ENCODE measurements at places on chromosomes 12 and 14.
A peak's percentile ranks its signal among the peaks of the same experiment; 100 is the strongest.

DNA sequence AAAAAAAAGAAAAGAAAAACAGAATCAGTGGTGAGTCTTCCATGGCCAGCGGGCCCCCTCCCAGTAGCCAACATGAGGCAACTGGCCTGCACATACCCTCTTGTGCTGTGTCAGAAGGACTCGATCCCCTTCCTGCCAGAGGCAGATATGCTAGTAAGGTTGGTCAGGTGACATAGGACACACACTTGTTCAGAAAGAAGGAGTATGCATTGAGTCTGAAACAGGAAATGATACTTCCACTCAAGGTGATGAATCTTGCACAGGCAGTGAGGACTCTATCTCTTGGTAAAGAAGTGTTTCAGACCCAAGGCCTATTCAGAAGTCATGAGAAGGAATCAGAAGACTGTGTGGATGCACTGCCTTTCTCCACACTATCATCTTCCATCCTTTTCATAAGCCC is 269.7 kb upstream of the FAR2 start:
- no peak for DNase-seq

GRCh38 chr12:68481181-68481941 is 129.3 kb upstream of the RAP1B start:
- DNase-seq = no peak

DNA sequence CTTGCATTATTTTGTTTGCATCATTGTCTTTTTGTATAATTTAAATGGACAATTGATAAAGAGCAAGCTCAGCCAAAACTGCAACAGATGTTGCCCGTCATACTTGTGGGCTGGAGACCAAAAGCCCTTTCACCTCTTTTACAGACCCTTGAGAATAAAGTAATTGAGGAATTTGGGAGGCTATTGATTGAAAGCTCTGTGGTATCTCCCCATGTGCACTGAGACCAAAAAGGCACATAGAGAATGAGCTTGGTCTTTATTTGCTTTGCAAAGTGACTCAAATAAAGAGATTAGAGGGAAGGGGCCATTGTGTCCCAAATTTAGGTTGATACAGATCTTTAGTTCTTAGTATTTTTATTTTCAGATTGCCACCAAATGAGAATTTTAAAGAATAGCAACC is 617.6 kb downstream of the TRHDE start:
- DNase-seq = no peak

GRCh38 chr14:75042035-75042434 is 9.2 kb downstream of the MLH3 start:
- DNase-seq = no peak

DNA sequence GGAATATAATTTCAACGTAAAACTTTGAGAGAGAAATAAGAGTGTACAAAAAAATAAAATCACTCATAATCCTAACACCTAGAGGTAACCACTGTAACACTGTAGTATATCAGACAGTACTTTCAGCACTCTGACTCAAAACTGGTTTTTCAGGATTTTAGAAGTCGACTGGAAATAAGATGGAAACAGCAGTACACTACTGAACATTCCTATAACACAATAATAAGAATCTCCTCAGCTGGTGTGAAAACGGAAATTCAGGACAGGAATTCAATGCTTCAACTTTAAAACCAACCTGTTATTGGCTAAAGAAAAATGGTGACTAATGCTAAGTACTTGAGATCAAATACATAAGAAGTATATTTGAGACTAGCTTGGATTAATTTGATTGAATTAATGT is 12.3 kb upstream of the PITPNM2 start:
- no peak for DNase-seq

- no peak for DNase-seq
Measured at GRCh38 chr14:79665556-79665955, 545.7 kb downstream of the DIO2 start.

DNA sequence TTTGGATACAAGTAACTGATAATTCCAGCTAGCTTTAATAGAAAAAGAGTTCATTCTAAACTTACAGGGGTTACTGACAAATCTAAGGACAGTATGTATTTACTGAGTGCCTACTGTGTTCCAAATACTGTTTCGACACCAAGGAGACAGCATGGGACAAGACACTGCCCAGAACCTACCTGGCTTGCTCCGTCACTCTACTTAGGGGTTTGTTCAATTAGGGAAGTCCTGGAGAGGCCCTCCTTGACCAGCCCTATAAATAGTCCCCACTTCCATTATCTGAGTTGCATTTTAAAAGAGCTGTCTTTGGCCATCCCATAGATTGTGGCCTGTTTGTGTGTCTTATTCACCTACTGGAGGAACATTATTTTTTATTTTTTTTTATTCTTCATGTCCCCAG is 129.5 kb upstream of the ATF1 start:
- no peak for DNase-seq

DNA sequence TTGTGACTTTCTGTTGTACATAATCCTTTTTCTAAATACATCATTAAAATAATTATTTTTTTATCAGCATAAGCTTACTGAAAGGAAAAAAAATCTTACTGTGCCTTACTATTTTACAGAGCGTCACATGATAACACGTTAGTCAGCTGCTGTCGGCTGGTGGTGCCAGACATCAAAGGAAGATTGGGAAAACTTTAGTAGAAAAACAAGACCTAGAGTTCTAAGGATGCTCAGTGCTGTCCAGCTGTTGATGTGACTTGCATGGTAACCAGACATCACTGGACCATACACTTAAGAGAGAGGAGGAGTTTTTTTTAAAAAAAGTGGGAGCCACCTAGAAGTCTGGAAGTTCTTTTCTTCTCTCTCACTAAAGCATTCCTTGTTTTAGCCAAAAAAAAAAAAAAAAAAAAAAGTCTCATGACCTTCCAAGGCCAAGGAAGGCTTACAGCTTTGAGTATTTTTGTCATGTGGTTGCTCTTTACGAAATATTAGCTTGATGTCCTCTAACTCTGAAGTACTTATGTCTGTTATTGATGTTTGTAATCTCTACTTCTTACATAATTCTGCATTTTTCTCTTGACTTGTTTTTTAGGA is 4.5 kb downstream of the RASSF8 start:
- no peak for DNase-seq

- DNase-seq = no peak
Measured at GRCh38 chr14:103000291-103000921, 56.9 kb downstream of the CDC42BPB start.

- DNase-seq = peak; percentile 79
Measured at GRCh38 chr12:108734200-108734906, 3.0 kb upstream of the CORO1C start.

DNA sequence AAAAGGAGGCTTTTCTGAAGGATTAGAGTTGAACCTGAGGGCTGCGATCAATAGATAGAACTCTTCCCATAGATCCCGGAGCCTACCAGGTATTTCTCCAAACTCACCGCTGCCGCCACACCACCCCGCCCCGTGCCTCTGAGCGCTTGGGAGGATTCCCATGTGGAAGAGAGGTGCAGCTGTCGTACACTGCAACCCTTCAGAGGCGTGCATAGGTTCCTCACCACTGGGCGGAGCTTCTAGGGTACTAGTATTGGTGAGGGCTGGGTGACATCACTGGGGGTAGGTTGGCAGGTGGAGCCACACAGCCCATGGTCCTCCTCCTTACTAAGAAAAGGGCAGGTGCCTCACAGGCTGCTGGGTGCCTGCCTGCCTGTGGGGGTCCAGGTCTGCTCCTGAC is 127.0 kb downstream of the TSPAN9 start:
- DNase-seq = no peak

DNA sequence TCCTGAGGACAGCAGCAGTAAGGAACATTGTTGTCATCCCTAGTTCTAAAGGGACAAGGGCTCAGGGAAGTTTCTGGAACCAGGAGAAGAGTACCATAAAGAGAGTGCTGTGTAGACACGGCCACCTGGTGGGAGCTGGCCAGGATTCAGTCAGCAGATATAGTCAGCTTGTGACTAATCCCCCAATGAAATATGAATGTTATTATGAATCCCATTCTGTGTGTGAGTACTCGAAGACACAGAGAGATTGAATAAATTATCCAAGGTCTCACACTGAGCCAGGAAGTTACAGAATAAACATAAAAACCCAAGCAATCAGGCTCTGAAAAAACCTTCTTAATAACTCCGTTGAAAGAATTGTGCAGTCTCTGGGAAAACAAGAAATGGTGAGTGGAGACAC is 1359.5 kb downstream of the AACS start:
- DNase-seq = no peak

GRCh38 chr14:34971381-34971780 is 11.4 kb upstream of the SRP54 start:
- no peak for DNase-seq

DNA sequence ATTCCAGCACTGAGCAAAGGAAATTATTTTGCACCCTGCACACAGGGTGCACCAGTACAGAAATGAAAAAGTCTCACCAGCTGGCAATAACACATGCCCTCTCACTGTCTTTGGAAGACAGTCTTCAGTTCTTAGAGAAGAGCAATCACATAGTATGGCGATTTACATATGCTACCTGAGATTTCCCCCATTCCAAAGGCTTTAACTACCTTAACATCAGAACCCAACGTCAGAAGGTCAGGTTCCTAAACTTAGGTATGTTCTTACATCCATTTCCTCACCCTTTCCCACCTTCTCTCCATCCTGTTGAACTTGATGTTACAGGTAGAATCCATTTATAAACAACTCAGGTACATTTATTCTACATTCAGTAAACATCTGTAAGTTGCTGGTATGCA is 167.8 kb downstream of the PAWR start:
- no peak for DNase-seq

DNA sequence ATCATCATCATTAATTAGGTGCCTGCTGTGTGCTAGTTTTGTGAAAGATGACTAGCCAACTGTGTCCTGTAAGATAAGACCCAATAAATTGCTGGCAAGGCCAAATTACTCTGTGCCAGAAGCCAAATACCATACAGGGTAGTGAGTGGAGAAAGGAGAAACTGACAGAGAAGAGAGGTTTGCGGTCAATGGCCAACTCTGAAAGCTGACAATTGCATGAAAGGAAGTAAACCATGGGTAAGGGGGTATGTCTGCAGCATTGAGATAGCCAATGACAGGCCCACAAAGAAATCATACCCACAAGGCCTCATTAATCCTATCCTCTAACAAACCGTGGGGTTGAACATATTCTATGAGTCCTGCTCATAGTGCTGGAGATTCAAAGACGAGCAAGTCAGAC is 236.6 kb upstream of the CCDC196 start:
- DNase-seq = no peak

GRCh38 chr14:49670475-49670874 is 17.5 kb downstream of the POLE2 start:
- DNase-seq = no peak

- DNase-seq = no peak
Measured at GRCh38 chr14:70052990-70053389, 135.8 kb downstream of the SLC8A3 start.

- DNase-seq = no peak
Measured at GRCh38 chr12:81712536-81712935, 46.6 kb downstream of the PPFIA2 start.

DNA sequence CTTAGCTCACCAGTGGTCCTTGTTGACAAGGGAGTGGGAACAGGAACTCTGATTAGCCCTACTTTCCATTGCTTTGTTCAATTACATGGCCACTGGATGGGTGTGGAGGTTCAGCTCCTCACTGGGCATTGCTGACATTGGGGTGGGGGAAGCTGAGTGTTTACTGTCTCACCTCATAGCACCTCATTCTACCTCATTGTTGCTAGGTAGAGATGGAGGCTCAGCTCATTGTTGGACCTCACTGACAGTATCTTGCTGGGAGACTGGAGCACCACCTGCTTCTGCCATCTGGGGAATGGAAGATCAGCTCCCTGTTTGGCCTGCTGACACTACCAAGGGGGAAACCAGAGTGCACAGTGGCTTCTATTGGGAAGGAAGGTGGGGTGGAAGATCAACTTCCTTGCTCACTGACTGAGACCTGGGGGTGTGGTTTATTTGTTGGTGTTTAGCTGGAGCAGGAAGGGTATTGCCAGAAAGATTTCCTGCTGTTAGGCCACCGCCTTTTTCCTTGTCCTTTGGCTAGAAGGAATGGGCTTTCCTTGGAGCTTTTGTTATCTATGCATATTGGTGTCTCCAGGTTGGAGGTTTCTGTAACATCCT is 1.3 kb upstream of the OR4E2 start:
- no peak for DNase-seq

- DNase-seq = no peak
Measured at GRCh38 chr12:16281157-16281556, 3.7 kb upstream of the SLC15A5 start.

GRCh38 chr12:130225347-130225746 is 63.1 kb downstream of the FZD10 start:
- DNase-seq = no peak

DNA sequence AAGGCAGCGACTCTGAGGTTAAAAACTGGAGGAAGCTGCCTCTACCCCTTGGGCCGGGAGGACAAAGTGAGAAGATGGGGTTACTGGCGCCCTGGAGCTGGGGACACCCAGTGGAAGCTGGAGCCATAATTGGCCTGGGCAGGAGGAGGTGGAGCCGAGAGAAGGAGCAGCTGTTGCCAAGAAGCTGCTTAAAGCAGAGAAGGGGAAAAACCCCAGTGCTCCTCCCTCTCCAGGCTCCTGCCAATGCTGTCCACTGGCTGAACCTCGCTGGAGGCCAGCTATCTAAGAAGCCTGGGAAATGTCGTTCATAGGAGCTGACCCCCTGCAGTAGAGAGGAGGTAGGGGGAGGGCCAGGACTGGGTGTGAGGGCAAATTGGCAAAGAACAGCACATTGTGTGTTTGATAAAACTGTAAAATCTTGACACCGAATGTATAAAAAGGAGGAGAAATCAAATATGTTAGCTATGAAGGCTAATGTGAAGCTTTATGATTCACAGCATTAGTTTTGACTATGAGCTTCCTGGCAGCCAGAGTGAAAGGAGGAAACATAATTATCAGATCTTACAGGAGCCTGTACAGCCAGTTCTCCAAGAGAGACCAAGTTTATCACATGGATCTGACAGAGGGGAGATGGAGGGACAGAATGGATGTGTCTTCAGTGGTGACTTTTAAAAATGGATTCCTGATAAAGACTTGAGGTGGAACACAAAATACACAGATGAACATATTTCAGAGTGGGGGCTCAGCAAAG is 9.5 kb downstream of the HHIPL1 start:
- DNase-seq = peak; percentile 34

DNA sequence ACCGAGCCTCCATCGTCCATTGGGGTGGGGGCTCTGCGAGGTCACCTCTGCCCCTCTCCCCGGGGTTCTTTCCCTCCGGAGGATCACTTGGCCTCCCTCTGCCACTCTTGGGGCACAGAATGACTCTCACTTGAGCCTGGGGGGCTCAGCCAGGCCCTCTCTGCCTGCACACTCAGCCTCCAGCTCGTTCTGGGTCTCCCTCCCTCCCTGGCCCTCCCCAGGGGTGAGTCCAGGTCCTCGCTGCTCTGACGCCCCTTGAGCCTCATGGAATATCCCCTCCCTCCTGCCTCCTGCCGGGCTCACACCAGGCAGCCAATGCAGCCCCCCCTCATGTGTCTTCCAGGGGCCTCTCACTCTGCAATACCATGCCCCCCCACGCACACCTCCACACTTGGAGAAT is 17.7 kb upstream of the SFSWAP start:
- DNase-seq = no peak
